ENCODE measurements at places on chromosomes 3 and 15.

- no peak for DNase-seq
These were observed 66.5 kb upstream of the FNDC3B start for GRCh38 chr3:171972871-171973348.

GRCh38 chr3:57787867-57788623, 31.9 kb downstream of the SLMAP start:
- no peak for DNase-seq

- no peak for DNase-seq
These were observed 217.0 kb upstream of the LRIG1 start for GRCh38 chr3:66717806-66718205.

GRCh38 chr3:37999836-38000235, 9.2 kb downstream of the VILL start:
- DNase-seq, result no peak

DNA sequence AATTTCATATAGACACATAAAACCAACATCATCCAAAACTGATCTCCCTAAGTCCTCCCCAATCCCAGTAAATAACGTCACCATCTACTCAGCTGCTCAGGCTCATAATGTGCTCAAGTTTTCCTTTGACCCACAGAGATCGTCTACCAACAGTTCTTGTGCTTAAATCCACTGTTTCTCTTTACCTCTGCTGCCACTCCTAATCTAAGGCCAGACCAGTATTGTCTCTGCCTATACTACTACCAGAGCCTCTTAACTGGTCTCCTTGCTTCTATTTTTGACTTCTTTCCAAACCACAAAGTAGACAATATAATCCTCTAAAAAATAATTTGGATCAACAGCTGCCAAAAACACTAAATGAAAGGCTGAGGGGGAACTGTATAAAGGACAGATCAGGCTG, 65.3 kb downstream of the CLASP2 start:
- no peak for DNase-seq

DNA sequence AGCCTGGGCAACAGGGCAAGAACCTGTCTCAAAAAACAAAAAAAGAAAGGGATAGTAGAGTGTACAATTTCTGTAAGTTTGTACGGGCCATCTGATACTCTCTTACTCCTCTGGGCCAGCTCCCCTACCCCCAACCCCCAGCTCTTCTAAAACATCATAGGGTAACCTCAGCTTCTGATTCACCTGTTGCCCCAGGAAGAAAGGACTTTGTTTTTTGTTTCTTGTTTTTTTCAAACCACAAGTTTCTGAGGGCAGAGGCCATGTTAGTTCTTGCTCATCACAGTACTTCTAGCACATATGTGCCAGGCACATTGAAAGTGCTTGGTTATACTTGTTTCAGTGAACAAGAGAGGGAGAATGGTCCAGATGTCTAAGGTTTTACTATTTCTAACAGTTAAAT, 20.2 kb downstream of the ATOSA start:
- DNase-seq, result no peak
